NCI-H446 treated with DMSO at 0.1 percent for 48 hours (cell line): ENCODE measurements at places on chromosomes 12 and 14.

GRCh38 chr14:75854111-75854799 lies 127.5 kb downstream of the TGFB3 start:
- DNase-seq, result no peak

DNA sequence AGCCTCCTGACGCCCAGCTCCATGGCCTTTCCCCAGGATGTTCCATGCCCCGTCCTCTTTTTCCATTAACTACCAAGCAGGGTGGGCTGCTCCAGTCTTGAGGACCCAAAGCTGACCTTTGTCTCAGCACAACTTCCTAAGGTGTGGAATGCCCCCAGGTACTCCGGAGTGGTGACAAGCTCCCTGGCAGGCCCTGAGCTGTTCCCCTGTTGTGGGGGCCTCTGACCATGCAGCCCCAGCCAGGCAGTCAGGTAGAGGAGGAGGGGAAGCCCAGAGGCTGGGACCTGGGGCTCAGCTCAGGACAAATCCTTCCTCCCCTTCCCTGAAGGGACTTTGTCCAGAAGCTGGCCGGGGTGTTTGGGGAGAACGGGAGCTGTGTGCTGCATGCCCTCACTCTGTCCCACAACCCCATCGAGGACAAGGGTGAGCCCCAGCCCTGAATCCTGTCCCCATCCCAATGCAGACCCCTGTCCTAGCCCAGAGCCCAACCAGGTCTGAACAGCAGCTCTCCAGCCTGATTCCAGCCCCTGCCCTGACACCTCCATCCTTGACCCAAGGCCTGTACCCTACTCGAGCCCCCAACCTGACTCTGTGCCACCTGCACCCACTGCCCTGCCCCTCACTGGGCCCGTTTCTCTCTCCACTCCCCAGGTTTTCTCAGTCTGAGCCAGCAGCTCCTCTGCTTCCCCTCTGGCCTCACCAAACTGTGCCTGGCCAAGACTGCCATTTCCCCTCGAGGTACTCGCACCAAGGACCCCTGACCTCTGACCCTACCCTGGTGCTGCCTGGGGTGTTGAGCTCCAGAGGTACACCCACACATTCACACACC lies 4.4 kb downstream of the CARMIL3 start:
- DNase-seq, result no peak

DNA sequence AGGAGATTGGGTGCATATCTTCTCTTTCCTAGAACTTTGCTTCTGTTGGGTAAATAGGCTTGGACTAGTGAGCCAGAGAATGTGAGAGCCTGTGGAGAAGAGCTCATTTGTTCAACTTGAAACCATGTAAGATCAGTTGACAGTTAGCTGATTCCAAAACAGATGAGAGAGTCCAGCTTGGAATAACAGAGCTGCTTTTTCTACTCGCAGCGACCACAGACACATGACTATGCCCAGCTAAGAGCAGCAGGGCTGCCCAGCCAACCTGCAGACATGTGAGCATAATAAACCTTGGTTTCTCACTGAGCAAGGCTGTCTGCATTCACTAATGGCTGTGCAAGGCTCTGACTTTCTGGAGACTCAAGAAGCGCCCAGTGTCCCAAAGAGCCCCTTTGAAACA lies 209.2 kb downstream of the C12orf75 start:
- no peak for DNase-seq

GRCh38 chr12:11622876-11623281 lies 26.6 kb upstream of the ETV6 start:
- no peak for DNase-seq

DNA sequence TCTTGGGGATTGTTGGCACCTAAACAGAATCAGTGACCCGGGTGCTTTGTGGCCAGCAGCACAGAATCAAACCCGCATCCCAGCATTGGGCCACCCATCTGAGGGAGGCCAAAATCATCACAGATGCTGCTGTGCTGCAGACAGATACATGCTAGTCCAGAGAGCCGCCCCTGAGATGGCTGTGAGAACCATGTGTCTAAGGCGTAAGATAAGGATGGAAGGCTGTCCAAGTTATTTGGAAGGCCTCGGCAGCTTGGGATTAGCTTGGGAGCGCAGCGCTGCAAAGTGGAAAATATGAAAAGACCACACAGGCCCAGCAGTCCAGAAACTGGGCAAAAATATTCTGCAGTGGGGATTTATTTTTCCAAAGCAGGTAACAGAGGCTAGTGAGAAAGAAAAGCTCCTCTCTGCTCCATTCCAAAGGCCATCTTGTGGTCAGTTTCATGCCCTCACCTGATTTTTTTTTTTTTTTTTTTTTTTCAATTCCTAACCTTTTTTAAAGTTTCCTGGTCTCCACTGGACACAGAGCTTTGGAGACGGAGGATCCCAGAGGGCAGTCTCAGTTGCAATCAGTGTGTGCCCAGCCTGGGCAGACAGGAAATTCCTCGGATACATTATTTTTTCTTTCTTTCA lies 178.9 kb upstream of the BCL2L14 start:
- DNase-seq, result no peak
